ENCODE measurements at places on chromosomes 12 and 14.

DNA sequence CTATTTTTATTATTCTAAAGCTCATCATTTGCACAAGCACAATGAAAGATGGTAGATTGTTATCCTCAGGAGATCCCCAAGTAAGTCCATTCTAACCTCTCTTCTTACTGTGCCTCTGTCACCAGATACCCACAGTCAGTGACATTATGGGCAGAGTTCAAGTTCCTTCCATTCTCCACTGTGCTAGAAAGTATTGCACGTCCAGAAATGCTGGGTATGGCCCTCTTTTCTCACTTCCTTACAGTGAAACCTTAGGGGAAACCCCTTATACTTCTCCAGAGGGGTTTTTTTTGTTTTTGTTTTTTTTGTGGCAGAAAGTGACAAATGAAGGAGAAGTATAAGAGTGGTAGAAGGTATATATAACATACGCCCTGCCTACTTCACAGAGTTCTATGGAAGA lies 102.9 kb downstream of the DIO2 start:
- no peak for DNase-seq

DNA sequence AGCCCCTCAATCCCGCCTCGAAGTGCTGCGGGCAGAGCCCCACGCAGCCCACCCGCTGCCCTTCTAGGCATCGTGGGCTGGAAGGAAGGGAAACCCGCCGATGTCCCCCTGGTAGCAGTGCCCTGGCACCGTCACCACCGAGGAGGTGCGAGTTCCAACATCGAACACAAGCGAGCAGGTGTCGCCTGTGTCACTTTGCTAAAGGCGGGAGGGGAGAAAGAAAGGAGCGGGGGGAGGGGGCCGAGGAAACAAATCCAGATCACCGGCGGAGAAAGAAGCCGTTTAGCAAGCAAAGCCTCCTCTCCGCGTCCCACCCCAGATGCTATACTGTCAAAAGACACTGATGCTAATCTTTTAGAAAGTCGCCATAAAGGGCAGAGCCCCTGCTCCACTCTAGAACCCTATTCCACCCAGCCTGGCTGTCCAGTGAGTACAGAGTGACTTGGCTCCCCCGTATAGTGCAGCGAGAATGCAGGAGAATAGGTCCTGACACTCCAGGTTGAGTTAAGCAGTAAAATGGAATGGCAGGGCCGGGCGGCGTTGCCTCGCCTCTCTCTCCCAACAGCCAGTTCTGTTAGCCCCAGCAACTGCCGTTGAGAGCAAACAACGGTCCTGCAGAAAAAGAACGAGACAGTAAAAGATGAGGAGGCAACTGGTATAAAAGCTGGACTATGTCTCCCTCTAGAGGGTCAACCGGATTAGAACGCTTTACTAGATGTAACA lies 67.9 kb upstream of the USP15 start:
- DNase-seq: peak; percentile 96

- no peak for DNase-seq
These were observed 337 bp downstream of the ZC2HC1C start for GRCh38 chr14:75069811-75070145.

- peak; percentile 66 for DNase-seq
These were observed 479 bp downstream of the GPR135 start for GRCh38 chr14:59464486-59465315.
